ENCODE measurements at places on chromosomes 6 and 20. TPM values are rescaled to one million over a fixed set of nuclear protein-coding genes. Genes with fewer than 3 reads are reported as not detected.
A peak's percentile ranks its signal among the peaks of the same experiment; 100 is the strongest.

- no peaks in the 10 kb centered on the region for H3K36me3 ChIP-seq
- H3K27me3 ChIP-seq, result peaks cover 3% of the 10 kb centered on the region
- no peak overlapping the region for H3K4me3 ChIP-seq
- no peak for DNase-seq
- H3K27ac ChIP-seq, result peak overlapping the region; percentile 17
These were observed 1.3 kb downstream of the DAAM2 start for GRCh38 chr6:39793516-39793915.

KLHDC3 gene
- 78.2 TPM for total RNA-seq

BNIP5 gene
- total RNA-seq, result not detected

GRCh38 chr6:158853880-158854213 is 34.7 kb upstream of the EZR start:
- H3K27ac ChIP-seq, result no peak overlapping the region
- H3K27me3 ChIP-seq, result no peaks in the 10 kb centered on the region
- H3K36me3 ChIP-seq, result no peaks in the 10 kb centered on the region
- DNase-seq, result no peak

DNA sequence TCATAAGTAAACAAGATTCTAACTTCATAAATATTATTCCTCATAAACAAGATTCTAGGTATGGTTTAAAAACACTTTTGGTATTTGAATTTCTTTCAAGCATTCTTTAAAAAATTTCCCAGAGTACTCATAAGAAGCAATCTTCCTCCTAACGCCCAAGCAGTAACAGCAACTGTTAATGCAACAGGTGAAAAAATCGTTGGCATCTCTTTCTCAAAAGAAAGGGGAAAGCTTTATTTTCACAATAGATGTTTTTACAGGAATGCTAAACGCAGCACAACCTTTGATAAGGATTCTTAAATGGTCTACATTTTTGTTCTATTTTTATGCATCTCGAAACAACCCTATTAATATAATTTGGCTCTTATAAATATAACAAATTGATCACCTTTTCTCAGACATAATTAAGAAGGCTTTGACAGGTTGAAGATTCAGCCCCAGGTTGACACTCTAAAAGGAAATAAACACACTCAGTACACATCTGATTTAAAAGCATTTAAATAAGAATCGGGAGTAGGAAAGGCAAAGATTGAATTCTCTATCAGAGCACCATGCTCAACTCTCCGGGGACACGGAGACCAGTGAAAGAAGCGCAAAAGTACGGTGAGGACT is 634 bp downstream of the AHI1 start:
- H3K4me3 ChIP-seq, result peak overlapping the region; percentile 60
- no peaks in the 10 kb centered on the region for H3K27me3 ChIP-seq
- peak overlapping the region; percentile 95 for H3K27ac ChIP-seq
- H3K36me3 ChIP-seq, result no peaks in the 10 kb centered on the region

RBPJL gene
- total RNA-seq, result not detected

LTB gene
- total RNA-seq, result 0.81 TPM

DNA sequence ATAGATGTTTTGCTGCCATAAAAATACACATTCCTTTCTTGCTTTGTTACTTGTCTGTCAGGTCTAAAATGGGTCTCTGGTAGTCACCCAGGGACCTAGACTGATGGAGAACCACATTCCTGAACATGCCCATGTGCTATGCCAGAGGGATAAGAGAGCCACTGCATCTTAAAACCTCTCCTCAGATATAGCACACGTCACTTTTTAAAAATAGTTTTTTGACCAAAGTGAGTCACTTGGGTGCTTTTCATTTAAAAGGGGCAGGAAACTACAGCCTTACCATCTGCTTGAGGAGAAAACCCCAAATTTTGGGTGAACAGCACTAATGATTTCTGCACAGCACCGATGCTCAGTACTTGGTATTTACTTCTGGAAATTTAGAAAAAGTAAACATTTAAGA is 197.8 kb downstream of the OGFRL1 start:
- peaks cover 8% of the 10 kb centered on the region for H3K4me1 ChIP-seq
- no peaks in the 10 kb centered on the region for H3K27me3 ChIP-seq
- no peak for DNase-seq
- H3K27ac ChIP-seq, result no peak overlapping the region
- no peak overlapping the region for H3K4me3 ChIP-seq
- no peaks in the 10 kb centered on the region for H3K36me3 ChIP-seq

ACOT8 gene
- total RNA-seq, result 27.7 TPM
